ENCODE measurements at places on chromosomes 4 and X.

DNA sequence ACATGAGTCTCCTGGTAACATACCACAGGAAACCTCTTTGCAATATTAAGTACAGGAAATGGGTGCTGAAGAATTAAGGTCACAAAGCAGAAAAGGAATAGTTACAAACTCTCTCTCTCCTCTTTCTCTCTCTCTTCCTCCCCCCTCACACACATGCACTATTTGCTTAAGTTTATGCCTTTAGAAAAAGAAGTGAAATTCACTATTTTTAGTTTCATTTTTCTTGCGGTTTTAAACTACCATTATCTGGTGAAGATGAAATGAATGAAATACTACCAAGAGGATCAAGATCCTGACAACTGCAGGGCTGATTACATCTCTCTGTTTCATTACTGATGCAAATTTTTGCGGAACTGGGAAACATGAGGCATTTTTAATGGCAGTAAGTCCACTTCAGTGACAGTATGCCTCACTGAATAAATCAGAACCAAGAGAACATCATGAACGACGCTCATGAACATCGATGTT, 64.3 kb upstream of the FTHL17 start:
- DNase-seq: no peak

DNA sequence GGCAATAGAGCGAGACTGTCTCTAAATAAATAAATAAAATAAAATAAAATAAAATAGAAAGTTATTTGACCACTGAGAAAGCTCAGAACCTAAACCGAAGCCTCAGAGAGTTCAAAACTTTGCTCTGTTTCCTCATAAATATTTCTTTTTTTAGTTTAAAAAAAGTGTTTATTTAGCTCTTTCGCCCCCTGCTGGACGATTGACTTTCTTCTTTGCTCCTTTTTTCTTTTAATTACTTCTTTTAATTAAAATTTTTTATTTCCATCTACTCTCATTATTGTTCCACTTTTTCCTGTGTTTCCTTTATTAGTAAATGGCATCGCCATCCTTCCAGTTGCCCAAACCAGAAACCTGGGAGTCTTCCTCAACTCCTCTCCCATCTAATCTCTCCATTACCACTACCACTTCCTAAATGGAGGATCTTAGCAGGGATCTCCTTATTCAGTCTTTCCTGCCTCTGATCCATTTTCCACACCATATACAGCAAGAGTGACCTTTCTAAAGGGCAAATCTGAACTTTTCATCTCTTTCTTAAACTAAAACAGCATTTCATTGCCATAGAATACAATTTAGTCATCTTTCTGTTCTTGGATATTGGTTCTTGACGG, 728 bp upstream of the IL13RA2 start:
- DNase-seq: no peak

GRCh38 chr4:97493815-97494518, 649.3 kb downstream of the STPG2 start:
- no peak for DNase-seq

DNA sequence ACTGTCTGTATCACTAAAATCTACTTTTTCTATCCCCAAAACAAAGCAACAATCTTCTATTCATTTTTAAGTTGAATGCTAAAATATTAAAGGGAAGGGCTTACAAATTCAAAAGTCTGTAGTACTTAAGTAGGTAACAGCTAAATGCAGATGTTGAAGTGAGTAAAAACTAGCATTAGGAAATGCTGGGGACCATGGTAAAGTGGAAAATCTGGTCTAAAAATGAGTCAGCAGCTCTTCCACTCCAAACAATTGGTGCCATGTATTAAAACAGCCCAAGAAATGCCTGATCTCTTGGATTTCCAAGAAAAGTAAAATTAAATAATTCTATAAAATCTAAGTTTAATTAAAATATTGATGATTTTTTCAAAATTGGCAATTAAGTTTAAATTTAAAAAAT, 73.3 kb upstream of the PPP3CA start:
- no peak for DNase-seq

DNA sequence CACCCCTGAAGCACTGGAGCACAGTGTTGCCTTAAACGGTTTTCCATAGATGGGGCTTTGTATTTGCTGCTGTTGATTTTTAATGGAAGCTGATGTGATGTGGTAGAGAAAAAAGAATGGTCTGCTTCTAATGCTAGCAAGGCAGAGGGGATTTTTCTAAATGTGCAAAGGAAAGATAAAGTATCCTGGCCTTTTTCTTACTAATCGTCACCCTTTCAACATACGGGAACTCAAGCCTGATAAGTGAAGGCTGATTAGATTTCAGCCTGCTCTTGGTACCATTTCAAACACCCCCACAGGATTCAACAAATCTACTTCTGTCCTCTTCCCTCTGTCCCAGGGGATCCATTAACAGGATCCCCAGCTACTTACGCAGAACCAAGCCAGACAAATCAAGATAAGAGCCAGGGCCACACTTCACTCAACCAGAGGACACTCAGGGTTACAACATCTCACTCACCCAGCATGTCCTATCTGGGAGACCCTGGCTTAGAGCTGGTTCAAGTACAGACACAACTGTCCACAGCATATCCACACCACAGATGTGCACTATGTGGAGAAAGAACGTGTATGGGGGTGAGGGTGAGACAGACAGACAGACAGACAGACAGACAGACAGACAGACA, 180.0 kb downstream of the SH3KBP1 start:
- DNase-seq: no peak

GRCh38 chrX:116781926-116782325, 319.1 kb upstream of the CT83 start:
- no peak for DNase-seq

DNA sequence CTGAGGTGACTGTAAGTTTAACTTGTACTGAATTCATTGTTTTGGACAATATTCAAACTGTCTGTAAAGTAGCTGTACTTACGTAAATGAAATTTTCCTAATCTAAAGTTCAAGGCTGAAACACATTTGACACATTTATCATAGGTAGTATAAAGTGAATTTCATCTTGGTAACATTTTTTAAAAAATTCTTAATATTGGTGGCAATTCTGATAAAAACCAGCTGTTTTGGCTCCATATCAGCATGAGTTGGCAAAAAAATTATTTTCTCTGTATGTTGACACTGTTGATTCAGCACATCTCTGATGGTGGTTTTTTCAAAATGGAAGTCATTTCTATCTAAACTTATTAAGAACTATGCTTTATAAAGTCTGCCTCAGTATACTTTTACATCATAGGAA, 30.9 kb downstream of the CXorf58 start:
- DNase-seq: no peak

GRCh38 chr4:81814987-81815541, 343.4 kb upstream of the RASGEF1B start:
- DNase-seq: no peak

GRCh38 chrX:40258909-40259308, 161.2 kb upstream of the BCOR start:
- no peak for DNase-seq

DNA sequence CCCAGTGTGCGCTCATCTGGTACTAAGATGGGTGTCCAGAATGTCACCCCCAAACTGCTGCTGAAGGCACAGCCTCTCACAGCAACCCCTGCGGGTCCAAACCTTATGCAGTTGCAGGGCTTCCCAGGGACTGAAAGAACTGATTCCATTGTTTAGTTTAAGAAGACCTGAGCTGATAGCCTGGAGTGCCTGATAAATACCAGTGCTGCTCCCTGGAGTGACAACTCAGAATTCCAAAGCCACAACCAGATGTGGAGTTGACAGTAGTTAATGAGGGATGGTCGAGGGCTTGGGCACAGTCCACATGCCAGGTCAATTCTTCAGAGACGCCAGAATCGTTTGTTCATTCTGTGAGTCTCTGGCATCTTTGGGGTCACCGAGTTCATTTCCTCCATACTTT, 71.2 kb downstream of the LNX1 start:
- no peak for DNase-seq

DNA sequence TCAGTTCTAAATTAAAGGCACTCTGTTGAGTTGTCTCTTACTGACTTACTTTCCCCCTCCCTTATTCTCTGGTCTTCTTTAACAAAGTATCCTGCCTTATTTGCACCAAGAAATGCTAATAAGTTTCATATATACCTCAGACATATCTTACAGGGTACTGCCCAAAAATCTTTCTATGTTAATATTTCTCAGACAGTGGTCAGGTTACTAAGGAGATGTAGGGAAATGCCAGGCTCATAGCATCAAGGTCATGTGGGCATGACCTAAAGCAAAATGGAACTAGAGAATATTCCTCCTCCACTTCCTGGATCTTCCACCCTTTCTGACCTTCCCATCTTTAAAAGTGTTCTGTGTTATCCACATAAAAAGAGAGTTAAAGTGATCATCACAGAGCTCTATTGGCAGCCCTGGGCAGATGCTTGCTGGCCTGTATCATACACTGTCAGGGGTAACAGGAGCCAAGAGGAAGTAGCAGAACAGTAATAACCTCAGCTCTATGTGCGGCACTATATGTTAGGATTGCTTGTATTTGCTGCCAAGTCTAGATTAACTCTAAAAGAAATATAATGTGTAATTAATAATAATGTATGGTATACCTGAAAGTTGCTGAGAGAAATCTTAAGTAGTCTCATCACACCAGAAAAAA, 74.3 kb downstream of the IQCM start:
- DNase-seq: no peak

DNA sequence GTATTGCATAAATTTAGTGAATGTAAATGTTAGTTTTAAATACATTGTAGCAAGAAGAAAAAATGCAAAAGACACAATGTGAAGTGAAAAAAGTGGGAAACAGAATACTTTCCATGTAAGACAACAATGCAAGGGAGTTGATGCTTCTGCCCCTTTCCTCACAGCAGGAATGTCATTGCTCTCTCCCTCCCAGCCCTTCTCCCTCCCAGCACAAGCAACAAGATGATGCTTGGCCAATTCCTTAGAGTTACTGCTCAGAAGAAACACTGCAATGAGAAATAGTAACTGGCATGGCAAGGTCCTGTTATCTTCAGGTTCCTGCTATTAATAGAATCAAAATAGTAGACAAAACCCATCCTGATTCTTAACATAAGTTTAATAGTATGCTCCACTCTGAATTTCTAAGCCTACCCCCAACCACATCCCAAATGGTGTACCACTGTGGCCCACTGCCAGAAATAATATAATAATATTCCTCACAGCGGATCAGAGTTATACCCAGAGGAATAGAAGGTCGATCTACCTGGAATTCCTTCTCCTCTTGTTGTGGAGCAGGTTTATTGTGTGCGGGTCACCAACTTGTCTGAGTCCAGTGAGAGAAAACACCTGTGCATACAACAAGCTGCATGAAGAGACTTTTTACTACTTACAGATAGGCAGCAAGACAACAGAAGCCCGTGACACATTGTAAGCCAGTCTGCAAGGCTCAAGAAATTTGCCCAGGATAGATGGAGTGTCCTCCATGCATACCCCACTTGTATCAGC, 69.8 kb upstream of the SLC7A11 start:
- DNase-seq: no peak

GRCh38 chr4:150242820-150243458, 164.7 kb downstream of the DCLK2 start:
- no peak for DNase-seq

DNA sequence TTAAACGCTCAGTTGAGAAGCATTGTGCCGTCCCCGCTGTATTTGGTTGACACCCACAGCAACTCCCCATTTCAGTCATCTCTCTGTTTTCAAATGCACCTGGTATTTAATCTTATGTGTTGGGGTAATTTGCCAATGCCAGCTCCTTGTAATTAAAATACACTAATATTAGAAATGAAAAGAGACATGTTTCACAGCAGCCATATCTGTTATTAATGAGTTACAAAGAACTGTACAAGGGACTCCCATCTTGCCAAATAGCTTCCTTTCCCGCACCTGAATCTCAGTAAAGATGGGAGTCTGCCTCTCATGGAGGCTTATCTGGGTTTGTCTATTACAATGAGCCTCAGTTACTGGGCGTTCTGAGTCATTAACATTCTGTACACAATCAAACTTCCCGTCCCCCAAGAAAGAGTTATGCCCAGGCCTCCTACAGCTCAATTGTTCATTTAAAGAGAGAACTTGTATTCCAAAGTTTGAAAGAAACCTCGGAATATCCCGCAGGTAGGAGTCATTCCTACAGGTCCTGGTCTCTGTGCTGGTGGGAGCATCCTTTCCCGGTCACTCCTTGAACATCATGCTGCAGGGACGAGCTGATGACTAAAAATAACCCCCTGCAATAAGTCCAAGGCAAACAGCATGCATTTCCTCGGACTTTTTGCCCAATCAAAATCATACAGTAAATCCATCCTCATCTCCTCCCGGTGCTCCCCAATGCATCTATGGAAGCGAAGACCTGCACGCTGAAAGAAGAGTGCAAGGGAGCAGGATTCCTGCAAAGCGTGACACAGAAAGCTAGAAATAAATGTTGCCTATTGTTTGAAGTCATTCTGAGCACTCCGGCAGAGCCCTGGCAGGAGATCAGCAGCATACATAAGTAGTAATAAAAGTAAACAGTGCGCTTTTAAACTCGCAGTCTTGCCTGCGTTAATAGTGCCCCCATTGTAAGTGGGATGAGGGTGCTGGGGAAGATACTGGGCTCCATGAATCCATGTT, 926 bp downstream of the NDP start:
- DNase-seq: no peak

- DNase-seq: no peak
These were observed 165.8 kb downstream of the VSIG4 start for GRCh38 chrX:65874110-65874509.

- no peak for DNase-seq
These were observed 25.5 kb downstream of the SCD5 start for GRCh38 chr4:82773057-82773456.

DNA sequence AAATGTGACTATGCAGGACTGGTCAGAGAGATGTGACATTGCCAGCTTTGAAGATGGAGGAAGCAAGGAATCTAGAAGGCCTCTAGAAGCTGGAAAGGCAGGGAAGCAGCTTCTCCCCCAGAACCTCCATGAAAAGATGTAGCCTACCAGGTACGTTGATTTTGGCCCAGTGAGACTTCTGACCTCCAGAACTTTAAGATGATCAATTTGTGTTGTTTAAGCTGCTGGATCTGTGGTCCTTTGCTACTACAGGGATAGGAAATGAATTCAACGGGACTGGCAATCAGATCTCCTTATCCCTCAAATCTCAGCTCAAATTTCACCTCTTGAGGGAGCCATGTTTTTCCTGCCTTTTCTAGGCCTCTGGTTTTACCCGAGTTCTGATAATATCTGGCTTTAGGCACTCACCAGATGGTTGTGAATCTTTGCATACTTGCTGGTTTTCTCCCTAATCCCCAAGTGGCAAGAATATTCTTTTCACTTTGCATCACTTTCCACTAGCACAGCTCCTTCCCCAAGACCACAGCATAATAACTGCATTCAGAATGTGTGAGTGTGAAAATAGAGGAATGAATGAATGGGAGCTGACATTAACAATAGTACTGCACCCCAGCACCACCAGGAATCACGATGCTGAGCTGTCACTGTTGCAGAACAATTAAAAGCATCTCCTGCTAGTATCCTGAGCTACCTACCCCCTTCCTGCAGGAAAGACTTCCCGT, 25.5 kb upstream of the TMSB4X start:
- no peak for DNase-seq

- no peak for DNase-seq
These were observed 9.0 kb upstream of the SLC26A1 start for GRCh38 chr4:1002131-1002630.

- no peak for DNase-seq
These were observed 1017.2 kb downstream of the SH3BGRL start for GRCh38 chrX:82219129-82219528.

- no peak for DNase-seq
These were observed 43.0 kb upstream of the NHSL2 start for GRCh38 chrX:71867680-71868079.

Data from stimulated activated CD4-positive, alpha-beta T cell treated with anti-CD3 and anti-CD28 coated beads, Interleukin-15, amount 100 ng/mL, for 1 hour (primary cell).